Psoas muscle (tissue), 8 donors: ENCODE measurements at places on chromosomes 7 and 10. TPM values are rescaled to one million over a fixed set of nuclear protein-coding genes. Genes with fewer than 3 reads are reported as not detected.

CRPPA gene
- 1.1 TPM for polyA plus RNA-seq

SPDYE1 gene
- polyA plus RNA-seq, result not detected

CRYGN gene
- polyA plus RNA-seq, result 0.12 TPM

UCMA gene
- polyA plus RNA-seq, result 0.04 TPM

MACC1 gene
- under 0.01 TPM for polyA plus RNA-seq

CPXM2 gene
- polyA plus RNA-seq, result 0.78 TPM

GRCh38 chr7:13800694-13801448, 188.6 kb downstream of the ETV1 start:
- H3K4me3 ChIP-seq, result no peak overlapping the region
- no peaks in the 10 kb centered on the region for H3K4me1 ChIP-seq
- H3K36me3 ChIP-seq, result no peaks in the 10 kb centered on the region
- DNase-seq, result no peak
- no peaks in the 10 kb centered on the region for H3K27me3 ChIP-seq
- H3K27ac ChIP-seq, result no peak overlapping the region

DNA sequence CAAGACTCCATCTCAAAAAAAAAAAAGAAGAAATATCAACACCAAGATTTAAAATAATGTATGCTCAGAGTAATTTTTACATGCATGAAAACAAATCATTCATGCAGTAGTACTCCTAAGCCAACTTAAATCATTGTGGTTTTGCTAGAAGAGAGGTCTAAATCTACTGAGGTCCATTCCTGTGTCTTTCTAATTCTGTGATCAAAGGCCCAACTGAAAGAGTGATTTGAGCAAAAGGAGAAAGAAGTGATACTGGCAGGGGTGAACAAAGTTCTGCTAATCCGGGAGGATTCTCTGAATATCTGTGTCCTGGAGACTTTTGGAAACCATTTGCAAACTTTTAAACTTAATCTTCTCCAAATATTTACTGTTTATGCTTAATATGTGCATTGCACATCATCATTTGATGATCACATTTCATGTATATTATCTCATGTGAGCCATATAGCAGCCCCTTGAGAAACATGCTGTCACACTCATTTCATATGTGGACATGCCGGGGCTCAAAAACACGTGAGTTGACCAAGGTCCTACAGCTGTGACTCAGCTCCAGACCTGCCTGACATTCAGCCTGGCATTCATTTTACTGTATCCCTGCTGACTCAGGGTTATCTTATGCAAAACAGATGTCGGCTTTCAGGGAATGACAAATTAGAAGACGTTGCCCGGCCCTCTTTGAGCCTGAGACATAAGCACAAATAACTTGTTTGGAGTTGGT, 76.4 kb downstream of the FAM107B start:
- no peaks in the 10 kb centered on the region for H3K36me3 ChIP-seq
- H3K27ac ChIP-seq, result no peak overlapping the region

DNA sequence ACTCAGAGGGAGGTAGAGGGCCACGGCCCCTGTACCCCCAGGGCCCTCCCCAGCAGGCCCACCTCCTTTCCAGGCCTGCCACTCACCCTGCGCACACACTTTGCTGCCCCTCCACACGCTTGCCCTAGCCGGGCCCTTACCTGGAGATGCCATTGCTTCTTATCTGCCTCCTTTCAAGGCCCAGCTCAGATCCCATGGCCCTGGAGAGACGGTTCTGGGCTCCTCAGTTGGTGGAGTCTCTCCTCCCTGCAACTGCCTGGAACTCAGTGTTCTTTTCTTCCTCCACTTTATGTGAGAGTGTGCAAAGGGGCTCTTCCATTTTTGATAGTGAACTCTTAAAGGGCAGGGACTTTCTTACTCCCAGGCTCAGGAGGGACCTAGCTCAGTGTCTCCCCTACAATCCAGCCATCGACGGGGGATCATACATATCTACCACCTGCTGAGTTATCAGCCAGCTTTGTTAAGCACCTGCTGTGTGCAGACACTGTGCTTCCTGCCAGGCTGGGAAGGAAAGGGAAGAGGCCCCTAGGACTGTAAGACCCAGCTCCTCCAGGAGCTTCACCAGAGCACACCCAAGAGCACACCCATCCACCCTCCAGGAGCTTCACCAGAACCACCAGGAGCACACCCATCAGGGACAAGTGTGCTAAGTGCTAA, 89.3 kb upstream of the MACROH2A2 start:
- no peak overlapping the region for H3K4me3 ChIP-seq
- H3K27me3 ChIP-seq, result no peaks in the 10 kb centered on the region
- peaks cover 7% of the 10 kb centered on the region for H3K36me3 ChIP-seq
- H3K27ac ChIP-seq, result no peak overlapping the region
- DNase-seq, result no peak
